CD8-positive, alpha-beta memory T cell (primary cell): ENCODE measurements at places on chromosomes 1 and 21.

DNA sequence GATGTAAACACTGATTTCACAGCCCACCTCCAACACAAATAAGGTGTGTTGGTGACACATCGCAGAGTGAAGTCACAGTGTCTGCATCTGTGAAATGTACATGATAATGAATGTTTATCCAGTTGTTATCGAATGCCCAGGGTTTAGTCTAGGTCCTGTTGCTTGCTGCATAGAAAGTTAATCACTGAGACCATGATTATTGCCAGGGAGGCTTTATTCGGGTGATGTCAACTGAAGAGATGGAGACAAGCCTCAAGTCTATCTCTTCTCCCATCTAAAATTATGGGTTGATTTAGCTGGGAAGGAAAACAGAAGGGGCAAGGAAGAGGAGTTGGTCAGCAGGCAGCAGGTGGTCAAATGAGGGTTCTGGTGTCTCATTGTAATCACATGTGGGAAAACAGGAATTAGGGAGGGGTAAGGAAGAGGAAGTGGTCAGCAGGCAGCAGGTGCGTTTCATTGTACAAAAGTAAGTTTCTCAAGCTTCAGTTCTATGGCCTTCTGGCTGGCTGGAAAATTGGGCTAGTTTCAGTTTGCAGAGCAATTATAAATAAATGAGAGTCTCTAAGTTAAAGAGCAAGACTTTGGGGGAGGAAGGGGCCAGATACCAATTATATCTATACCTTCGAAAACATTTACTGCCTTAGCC, 146.3 kb upstream of the DNAH14 start:
- no peaks in the 10 kb centered on the region for H3K36me3 ChIP-seq
- H3K27ac ChIP-seq: no peak overlapping the region
- no peaks in the 10 kb centered on the region for H3K4me1 ChIP-seq
- H3K27me3 ChIP-seq: no peaks in the 10 kb centered on the region

- DNase-seq: no peak
- H3K4me1 ChIP-seq: no peaks in the 10 kb centered on the region
- no peak overlapping the region for H3K4me3 ChIP-seq
These were observed 62.4 kb downstream of the BACH1 start for GRCh38 chr21:29360799-29361765.

- peaks cover 73% of the 10 kb centered on the region for H3K4me1 ChIP-seq
- DNase-seq: peak; percentile 64
- no peaks in the 10 kb centered on the region for H3K36me3 ChIP-seq
- peak overlapping the region; percentile 40 for H3K4me3 ChIP-seq
- H3K27ac ChIP-seq: peak overlapping the region; percentile 72
- no peaks in the 10 kb centered on the region for H3K27me3 ChIP-seq
These were observed 1.5 kb upstream of the PTP4A2 start for GRCh38 chr1:31939484-31940329.

DNA sequence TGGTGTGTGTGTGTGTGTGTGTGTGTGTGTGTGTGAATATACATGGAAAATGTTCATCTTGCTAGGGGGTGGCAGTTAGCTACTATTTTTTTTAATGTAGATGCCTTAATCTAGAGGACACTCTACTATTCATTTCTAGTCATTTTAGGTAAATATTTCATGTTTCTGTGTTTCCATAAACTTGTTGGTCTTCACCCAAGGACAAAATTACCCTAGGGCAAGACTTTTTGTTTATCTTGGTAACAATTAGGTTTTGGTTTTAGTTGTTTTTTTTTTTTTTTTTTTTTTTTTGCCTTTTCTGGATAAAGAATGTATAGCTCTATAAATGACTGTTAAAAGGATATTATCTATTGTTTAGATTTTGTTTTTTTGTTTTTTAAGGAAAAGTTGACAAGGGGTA, 32.2 kb downstream of the CLEC20A start:
- no peak overlapping the region for H3K27ac ChIP-seq
- H3K27me3 ChIP-seq: no peaks in the 10 kb centered on the region
- H3K4me3 ChIP-seq: no peak overlapping the region
- H3K36me3 ChIP-seq: no peaks in the 10 kb centered on the region
- no peaks in the 10 kb centered on the region for H3K4me1 ChIP-seq
- no peak for DNase-seq

- H3K4me1 ChIP-seq: no peaks in the 10 kb centered on the region
- H3K27ac ChIP-seq: no peak overlapping the region
- DNase-seq: no peak
- no peaks in the 10 kb centered on the region for H3K27me3 ChIP-seq
- no peak overlapping the region for H3K4me3 ChIP-seq
These were observed 378.9 kb downstream of the KCNH1 start for GRCh38 chr1:210754878-210755665.

GRCh38 chr21:39148975-39149374, 34.3 kb downstream of the PSMG1 start:
- no peak for DNase-seq
- H3K27ac ChIP-seq: no peak overlapping the region
- H3K36me3 ChIP-seq: no peaks in the 10 kb centered on the region
- no peaks in the 10 kb centered on the region for H3K27me3 ChIP-seq
- H3K4me3 ChIP-seq: no peak overlapping the region
- no peaks in the 10 kb centered on the region for H3K4me1 ChIP-seq

DNA sequence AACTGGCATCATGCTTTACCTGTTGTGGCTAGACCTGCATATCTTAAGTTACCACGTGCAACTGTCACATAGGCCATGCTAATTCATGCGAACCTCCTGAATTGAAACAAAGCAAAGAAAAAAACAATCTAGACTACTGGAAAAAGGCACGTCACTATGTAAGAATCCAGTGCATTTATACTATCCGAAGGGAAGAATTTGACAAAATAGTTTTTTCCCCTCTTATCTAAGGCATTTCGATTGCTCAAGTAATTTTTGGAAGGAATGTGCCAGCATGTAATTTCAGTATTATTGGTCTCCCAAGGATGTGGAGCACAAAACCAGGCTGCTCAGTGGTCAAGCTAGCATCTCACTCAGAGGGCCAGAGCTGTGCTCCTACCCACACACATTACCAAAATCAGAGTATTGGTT, 31.5 kb upstream of the C1orf198 start:
- no peak for DNase-seq
- no peak overlapping the region for H3K27ac ChIP-seq
- H3K36me3 ChIP-seq: no peaks in the 10 kb centered on the region
- H3K4me3 ChIP-seq: no peak overlapping the region
- H3K4me1 ChIP-seq: no peaks in the 10 kb centered on the region
- H3K27me3 ChIP-seq: no peaks in the 10 kb centered on the region

DNA sequence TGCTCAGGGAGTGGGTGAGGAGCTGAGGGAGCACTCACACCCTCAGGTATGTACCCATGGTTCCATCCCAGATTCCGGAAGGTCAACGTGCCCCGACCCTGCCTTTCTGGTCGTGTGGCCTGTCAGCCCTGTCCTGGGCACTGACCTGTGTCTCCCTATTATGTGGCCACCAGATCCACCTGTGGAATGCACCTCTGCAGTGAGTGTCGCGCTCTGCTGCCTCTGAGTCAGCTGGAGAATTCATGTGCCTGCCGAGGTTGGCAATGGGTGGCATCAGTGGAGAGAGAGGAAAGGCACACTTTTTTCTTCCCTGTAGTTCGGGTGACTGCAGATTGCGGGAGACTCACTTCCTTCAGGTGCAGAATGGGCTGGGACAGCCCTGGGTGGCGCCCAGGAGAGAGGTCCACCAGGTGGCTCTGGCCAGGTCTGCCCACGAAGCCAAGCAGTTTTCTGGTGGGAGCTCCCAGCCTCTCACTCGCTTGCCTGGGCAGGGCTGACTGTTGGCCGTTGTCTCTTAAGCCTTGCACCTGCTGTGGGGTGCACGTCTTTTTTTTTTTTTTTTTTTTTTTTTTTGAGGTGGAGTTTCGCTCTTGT, 176.1 kb upstream of the TMEM51 start:
- H3K4me3 ChIP-seq: no peak overlapping the region
- H3K27ac ChIP-seq: no peak overlapping the region
- H3K36me3 ChIP-seq: no peaks in the 10 kb centered on the region
- DNase-seq: no peak

DNA sequence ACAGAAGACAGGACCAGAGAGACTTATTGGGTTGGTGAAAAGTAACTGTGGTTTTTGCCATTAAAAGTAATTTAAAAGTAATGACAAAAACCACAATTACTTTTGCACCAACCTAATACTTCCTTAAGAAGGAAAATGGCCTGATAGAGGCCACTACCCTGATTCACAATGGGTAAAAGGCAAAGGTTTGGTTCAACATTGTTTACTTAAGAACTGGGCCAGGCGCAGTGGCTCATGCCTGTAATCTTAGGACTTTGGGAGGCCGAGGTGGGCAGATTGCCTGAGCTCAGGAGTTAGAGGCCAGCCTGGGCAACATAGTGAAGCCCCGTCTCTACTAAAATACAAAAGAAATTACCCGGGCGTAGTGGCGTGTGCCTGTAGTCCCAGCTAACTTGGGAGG, 48.2 kb upstream of the RCOR3 start:
- no peaks in the 10 kb centered on the region for H3K27me3 ChIP-seq
- H3K27ac ChIP-seq: no peak overlapping the region
- no peaks in the 10 kb centered on the region for H3K4me1 ChIP-seq

GRCh38 chr1:229557913-229558414, 543 bp downstream of the ABCB10 start:
- DNase-seq: peak; percentile 16
- no peaks in the 10 kb centered on the region for H3K36me3 ChIP-seq
- no peaks in the 10 kb centered on the region for H3K27me3 ChIP-seq
- H3K27ac ChIP-seq: peak overlapping the region; percentile 53

DNA sequence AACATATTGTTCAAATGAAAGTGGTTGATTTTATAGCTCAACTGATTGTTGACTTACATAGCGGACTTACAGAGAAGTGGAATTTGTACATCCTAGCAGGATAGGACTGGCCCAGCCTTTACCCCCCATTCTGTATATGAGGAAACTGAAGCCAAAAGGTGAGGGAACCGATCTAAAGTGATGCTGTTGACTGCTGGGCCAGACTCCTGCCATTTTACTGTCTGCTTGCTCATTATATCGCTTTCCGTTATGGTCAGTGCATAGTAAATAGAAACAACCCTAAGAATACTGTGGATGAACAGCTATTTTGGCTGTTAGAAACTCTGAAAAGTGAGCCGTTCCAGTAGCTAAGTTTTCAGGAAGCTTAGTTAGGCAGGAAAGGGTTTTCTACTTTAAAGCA, 31.9 kb downstream of the PRDM2 start:
- H3K4me3 ChIP-seq: no peak overlapping the region
- H3K36me3 ChIP-seq: no peaks in the 10 kb centered on the region
- H3K4me1 ChIP-seq: peaks cover 63% of the 10 kb centered on the region
- DNase-seq: no peak
- H3K27ac ChIP-seq: no peak overlapping the region

DNA sequence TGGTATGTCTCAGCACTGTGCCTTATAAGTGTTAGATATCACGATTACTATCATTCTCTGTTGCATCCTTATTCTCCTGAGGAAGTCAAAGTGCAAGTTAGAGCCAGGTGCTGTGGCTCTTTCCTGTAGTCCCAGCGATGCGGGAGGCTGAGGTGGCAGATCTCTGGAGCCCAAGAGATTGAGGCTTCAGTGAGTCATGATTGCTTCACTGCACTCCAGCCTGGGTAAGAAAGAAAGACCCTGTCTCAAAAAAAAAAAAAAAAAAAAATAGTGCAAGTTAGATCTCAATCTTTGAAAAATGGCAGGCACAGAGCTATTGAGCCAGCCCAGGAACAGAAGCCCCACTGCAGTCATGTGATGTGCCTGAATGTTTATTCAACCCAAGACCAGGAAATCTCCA, 147.8 kb upstream of the POGK start:
- no peak for DNase-seq
- no peak overlapping the region for H3K4me3 ChIP-seq
- no peaks in the 10 kb centered on the region for H3K4me1 ChIP-seq
- H3K27ac ChIP-seq: no peak overlapping the region

DNA sequence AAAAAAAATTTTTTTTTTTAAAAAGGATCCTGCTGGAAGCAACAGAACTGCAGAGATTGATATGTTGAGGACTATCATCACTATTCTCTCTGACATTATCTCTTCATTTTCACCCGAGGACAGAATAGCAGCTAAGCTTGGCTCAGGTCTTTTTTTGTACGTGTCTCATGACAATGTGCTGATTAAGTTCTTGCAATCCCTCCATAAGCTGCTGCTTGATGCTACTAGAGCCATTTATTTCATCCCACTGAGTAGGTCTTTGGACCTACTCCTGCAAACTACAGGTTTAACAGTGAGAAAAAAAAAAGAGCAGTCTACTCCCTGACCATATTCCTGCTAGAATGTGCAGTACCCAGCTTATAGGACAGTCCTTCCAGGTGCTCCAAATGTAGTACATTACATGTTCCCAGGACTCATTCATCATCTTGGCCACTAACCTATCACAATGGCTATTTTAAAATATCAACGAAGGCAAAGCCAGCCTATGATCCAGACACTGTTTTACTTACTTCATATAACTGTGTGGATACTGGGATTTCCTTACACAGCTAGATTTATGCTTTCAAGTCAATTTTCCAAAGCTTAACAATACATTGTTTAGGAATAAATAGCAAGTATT, 54.1 kb downstream of the ARHGAP29 start:
- DNase-seq: no peak
- no peak overlapping the region for H3K27ac ChIP-seq
- H3K27me3 ChIP-seq: no peaks in the 10 kb centered on the region
- no peaks in the 10 kb centered on the region for H3K4me1 ChIP-seq
